ENCODE measurements at places on chromosomes 12 and 14.
A peak's percentile ranks its signal among the peaks of the same experiment; 100 is the strongest.

DNA sequence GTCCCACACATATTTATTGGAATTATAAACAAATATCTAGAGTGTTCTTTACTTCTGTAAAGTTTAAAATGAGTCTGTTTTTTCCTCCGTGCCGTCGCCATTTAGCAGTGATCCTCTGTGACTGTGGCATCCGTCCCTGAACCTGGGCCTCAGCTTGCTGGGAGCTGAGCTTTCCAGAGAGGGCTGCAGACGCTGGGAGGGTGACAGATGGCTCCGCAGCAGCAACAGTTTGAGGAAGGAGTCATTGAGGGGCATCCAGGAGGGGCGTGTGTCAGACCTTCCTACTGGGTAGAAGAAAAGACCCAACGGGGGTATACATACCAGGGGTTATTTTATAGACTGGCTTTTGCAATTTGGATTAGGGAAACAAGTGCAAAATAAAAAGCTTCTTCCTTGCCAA lies 47.9 kb downstream of the NEUROD4 start:
- DNase-seq, result no peak

DNA sequence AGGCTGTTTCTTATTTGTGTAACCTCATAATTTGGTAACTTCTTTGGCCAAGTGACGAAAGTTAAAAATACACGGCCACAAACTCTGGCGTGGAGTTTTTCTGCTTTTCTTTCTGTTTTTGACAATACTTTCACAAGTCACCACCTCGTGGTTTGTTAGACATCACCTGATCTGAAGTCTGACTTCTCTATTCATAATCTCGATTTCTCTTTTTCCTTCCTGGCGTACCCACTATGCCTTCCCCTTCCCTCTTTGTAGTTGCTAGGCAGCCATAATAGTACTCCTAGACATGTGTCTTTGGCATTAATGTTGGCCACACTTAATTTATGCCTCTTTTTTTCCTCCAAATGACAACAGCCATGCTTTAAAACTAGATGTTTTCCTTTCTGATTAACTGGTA lies 97.6 kb downstream of the POLR3B start:
- DNase-seq, result no peak

DNA sequence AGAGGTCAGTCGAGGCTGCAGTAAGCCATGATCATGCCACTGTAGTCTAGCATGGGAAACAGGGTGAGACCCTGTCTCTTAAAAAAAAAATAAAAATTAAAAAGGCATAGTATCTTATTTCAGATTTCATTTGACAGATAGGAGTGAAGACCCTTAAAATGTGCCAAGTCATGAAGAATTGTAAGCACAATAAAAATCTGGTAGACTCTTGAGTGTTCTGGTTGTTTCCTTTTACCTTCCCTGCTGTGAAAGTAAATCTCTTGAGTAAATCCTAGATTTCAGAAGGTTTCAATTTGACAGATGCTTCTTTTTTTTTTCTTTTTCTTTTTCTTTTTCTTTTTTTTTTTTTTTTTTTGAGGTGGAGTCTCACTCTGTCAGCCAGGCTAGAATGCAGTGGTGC lies 109.0 kb downstream of the ESR2 start:
- no peak for DNase-seq

DNA sequence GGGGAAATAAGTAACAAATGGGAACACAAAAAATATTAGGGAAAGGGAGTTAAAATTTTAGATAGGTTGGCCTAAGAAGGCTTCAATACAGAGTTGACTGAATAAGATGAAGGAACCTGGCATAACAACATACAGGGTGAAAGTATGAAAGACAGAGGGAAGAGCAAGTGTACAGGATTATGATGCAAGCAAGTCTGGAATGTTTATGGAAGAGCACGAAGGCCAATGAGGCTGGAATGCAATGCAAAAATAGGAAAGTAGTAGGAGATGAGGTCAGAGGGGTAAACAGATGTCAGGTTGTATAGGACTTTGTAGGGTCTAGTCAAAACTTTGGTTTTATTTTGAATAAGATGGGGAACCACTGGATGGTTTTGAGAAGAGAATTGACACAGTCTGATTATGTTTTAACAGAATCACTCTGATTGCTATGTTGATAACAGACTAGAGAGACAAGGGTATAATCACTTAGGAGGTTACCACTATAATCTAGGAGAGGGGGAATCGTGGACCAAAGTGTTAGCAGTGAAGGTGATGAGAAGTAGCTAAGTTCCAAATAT lies 96.8 kb downstream of the OSBPL8 start:
- DNase-seq, result no peak

GRCh38 chr12:92445253-92446082 lies 257.3 kb upstream of the PLEKHG7 start:
- no peak for DNase-seq

DNA sequence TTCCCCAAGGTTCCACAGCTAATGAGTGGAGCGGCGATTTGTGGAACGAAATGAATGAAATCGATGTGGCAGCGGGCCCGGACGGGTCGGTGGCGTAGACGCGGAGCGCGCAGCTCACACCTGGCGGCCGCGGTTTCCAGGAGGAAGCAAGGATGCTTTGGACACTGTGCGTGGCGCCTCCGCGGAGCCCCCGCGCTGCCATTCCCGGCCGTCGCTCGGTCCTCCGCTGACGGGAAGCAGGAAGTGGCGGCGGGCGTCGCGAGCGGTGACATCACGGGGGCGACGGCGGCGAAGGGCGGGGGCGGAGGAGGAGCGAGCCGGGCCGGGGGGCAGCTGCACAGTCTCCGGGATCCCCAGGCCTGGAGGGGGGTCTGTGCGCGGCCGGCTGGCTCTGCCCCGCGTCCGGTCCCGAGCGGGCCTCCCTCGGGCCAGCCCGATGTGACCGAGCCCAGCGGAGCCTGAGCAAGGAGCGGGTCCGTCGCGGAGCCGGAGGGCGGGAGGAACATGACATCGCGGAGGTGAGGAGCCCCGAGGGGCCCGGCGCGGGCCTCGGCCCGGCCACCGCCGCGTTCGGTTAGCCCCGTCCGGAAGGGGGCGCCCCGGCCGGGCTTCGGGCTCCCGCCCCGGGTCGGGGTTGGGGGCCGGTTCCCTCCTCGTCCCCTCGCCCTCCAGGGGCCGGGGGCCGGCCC lies at the start of gene PTPN11:
TSS of gene PTPN11 (plus strand) at position 340 of the 689 bp plus-strand sequence. CDS start at position 505, 165 bp downstream.
- peak; percentile 79 for DNase-seq

GRCh38 chr14:100049220-100049619 lies 16.0 kb upstream of the EVL start:
- no peak for DNase-seq

DNA sequence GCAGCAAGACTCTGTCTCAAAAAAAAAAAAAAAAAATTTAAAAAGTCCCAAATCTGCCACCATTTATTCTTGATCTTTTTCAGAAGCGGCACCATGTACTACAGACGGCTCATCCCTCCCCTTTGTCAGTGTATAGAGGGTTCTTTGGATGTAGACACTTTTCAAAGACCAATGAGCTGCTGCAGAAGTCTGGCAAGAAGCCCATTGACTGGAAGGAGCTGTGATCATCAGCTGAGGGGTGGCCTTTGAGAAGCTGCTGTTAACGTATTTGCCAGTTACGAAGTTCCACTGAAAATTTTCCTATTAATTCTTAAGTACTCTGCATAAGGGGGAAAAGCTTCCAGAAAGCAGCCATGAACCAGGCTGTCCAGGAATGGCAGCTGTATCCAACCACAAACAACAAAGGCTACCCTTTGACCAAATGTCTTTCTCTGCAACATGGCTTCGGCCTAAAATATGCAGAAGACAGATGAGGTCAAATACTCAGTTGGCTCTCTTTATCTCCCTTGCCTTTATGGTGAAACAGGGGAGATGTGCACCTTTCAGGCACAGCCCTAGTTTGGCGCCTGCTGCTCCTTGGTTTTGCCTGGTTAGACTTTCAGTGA lies 6.5 kb upstream of the ACACB start:
- DNase-seq, result no peak

DNA sequence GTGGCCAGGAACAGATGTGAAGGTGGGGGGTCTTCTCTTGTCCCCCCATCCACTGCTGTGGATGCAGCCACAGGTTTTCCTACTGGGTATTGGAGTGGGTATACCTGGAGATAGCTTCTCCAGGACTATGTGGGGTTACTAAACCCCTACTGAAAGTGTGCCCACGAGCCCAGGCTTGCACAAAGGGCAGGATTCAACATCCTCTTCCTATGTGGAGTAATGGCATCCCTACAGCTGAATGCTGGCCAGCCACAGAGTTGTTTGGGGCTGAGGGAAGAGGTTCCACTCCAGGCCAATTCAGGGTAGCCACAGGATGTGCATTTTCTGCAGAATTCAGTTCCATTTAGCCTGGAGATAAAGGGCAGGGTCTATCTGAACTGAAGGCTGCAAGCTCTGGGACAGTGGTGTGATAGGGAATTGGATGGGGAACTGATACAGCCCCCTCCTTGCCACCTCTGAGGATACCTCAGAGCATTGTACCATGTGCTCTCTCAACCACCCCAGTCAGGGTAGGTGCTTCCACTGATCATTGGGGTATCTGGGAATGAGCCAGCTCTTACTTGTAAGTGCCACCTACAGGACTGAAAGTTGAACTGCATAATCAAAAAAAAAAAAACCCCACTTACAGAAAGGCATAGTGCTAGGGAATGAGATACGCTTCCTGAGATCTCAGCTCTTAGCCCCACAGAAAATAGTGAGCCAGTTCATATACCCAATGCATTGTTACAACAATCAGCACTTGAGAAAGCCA lies 187.1 kb downstream of the KITLG start:
- DNase-seq, result no peak

DNA sequence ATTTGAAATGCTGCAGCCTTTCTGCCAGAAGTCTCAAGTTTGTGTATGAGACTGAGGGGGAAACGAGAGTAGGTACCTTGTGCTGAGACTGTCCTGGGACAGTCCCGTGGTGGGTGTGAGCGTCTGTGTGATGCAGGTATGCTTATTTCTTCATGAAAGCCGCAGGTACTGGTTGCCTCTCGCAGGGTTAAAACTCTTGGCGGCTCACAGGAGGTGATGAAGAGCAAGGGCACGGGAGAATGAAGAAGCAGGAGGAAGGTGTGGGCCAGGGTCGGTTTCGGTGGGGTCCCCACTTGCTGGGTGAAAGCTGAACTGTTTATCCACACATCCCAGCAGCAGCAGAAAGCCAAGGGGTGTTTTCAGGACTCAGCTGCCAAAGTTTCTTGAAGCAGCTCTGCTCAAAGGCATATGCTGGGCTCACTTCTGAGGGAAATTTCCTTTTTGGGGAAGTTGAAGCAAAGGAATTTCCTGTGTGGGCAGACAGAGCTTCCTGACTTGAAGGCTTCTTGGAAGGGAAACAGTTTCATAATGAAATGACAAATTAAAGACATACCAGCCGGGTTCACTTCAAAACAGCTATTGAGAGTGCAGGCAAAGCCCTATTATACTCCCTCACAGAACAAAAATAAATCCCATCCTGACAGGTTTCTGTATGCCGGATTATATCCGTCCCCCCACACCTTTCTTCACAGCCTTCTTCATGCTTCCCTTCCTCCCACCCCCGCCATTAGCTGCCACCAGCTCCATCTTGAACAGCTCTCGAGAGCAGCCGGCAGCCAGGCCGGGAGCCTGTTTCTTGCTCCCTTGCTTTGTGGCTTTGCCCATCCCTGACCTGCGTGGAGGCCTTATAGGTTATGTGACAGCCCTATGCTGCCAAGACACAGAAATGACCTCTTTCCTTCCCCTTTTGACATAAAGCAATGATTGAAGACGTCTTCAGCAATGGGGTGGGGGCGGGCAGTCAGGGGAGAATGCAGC lies 116.6 kb downstream of the ETV6 start:
- DNase-seq, result peak; percentile 68

DNA sequence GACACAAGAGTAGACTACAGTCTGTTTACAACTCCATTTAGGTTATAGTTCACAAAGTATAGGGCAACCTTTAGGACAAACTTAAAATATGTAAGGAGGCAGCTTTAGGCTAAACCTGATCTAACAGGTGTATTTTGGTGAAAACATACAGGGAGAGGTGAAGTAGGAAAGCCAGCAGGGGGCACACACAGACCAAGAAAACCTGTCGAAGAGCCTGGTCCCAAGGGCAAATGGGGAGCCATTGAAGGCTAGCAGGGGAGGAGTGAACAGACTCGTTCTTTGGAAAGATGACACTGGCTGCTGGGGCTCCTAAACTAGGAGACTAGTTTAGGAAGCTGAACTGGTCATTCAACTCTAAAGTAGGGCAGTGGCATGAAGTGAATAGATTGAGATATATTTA lies 138.8 kb upstream of the WSCD2 start:
- peak; percentile 1 for DNase-seq

GRCh38 chr14:93032421-93032936 lies 83.2 kb downstream of the ITPK1 start:
- no peak for DNase-seq

Data from stimulated activated CD4-positive, alpha-beta T cell treated with anti-CD3 and anti-CD28 coated beads, Interleukin-12 subunit alpha, Interleukin-12 subunit beta, amount 100 ng/mL, for 48 hours (primary cell).